Ovary (tissue), 10 donors: ENCODE measurements at places on chromosomes 4 and X. TPM values are rescaled to one million over a fixed set of nuclear protein-coding genes. Genes with fewer than 3 reads are reported as not detected.

The FRMD7 gene
- not detected for total RNA-seq

The PLCXD1 gene
- 13.5 TPM for total RNA-seq

The GIMD1 gene
- not detected for total RNA-seq

The PPP4R3C gene
- total RNA-seq, result not detected

The RBM47 gene
- 18.7 TPM for total RNA-seq

The SPACA5 gene
- not detected for total RNA-seq

The TSPAN7 gene
- 11.6 TPM for total RNA-seq

The XAGE1A gene
- total RNA-seq, result not detected

DNA sequence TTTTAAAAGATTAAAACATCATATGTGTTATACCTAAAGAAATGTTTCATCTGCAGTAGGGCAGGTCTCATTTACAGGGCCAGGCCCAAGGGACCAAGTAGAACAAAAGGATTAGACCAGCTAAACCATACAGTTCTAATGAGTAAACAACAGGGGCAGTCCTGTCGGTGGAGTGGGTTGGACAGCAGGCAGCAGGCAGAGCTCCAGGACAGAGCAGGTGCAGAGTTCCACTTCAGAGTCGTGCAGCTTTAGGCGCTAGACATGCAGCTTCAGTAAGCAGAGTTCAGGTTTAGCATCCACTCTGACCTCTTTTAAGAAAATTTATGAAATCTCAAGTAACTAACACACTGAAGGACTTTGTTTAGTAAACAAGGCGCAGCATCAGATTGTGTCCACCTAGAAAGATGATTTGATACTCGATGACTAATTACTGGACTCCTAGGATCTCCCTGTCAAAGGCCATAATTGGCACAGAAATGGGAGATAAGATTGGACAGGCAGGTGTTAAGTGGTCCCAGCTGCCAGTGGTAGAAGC is 487.7 kb upstream of the INTU start:
- no peak for DNase-seq

- no peak for DNase-seq
Observed at GRCh38 chr4:149158817-149159216, 656.8 kb downstream of the IQCM start.

DNA sequence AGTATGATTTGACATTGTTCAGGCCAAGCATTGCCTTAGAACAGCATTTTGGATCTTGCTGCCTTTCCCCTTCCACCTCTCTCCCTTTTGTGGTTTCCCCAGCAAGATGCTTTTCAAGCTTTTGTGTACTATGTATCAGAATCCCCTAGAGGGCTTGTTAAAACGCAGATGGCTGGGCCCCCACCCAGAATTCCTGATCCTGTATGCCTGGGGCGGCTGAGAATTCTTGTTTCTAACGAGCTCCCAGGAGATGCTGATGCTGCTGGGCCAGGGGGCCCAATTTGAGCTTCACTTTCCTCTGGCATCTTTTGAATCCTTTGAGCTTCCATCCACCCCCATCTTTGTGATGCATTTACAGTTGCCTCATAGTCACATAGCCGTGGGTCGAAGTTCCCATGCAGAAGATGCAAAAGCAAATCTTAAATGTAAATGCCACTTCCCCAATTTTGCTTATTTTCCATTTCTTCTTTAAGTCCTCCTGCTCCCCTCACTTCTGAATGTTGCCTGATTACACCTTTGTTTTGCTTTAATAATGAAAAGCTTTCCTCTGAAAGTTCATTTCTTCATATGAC is 18.5 kb downstream of the HCCS start:
- no peak for DNase-seq

DNA sequence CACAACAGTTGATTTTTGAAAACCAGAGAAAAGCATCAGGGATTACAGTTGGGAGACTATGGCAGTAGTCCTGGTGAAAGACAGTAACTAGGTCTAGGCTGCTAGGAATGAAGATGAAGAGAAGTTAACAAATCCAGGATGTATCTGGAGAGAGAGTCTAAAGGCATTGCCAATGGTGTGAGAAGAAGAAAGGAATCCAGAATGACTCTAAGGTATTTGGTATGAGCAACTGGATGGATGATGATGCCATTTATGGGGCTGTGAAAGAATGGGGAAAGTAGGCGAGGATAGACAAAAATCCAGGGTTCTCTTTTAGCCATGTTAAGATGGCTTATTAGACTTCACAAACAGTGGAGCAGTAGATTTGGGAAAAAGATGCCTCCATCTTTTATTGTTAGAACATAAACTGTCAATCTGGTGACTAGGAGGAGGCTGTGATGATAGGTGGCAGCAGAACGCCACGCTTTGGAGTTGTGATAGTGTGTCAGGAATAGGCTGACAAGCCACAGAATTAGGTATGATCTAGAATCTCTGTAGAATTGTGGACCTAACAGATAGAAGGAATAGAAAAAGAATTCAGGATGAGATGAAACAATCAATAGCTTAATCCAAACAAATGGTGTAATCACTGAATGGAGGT is 27.3 kb upstream of the JADE1 start:
- DNase-seq, result no peak

DNA sequence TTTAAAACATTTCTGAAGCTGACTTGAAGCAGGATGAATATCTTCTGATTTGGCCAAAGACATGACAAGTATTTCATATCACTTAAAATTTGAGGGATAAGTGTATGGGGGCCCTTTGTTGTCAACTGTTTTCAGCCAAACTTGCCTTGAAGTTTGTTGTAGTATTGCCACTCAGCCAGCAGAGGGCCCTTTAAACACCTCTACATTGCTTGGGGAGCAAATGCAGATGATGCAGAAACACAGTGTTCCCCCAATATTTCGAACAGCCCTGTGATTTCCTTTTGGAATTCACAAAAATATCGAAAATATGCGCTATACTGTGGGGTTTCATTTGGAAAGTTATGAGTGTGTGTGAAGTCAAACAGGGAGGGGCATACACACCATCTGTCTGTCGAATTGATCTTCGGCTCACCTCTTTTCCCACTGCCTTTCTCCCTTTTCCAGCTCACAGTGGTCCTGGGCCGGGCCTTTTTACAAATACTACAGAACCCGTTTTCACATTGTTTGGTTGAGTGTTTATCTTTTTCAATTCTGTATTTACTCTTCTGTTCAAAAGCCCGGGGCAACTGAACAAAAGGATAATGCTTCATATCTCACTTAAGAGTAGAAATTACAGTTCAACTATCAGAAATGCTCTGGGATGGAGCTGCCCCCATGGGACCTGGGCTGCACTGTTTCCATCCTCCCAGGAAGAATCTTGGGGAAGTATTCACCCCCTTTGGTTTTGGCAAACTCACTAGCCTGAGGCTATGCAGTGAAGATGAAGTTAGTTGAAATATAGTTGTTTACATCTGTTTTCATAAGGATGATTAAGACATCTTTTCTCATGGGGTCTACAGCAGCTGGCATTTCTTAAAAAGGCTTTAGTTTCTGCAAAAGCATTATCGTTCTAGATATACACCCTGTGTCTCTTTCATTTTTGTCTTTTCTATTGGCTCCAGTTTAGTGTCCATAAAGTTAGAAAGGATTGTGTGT is 137.6 kb downstream of the EGF start:
- peak; percentile 36 for DNase-seq

GRCh38 chr4:140641789-140642439 is 73.2 kb upstream of the UCP1 start:
- DNase-seq, result peak; percentile 72

DNA sequence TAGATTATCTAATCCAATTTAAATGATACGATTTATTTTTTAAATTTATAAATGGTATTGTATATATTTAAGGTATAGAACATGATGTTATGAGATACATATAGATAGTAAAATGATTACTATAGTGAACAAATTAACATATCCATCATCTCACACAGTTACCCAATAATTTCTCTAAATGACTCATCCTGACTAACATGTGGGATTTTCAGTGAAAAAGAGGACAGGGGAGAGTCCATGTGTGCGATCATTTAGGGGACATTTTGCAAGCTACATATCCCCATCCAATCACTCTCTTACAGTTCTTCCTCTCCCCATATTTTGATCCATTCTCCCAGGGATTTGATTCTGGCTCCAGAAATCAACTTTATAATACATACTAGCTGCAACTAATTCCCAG is 88.2 kb downstream of the ABCB7 start:
- DNase-seq, result no peak

DNA sequence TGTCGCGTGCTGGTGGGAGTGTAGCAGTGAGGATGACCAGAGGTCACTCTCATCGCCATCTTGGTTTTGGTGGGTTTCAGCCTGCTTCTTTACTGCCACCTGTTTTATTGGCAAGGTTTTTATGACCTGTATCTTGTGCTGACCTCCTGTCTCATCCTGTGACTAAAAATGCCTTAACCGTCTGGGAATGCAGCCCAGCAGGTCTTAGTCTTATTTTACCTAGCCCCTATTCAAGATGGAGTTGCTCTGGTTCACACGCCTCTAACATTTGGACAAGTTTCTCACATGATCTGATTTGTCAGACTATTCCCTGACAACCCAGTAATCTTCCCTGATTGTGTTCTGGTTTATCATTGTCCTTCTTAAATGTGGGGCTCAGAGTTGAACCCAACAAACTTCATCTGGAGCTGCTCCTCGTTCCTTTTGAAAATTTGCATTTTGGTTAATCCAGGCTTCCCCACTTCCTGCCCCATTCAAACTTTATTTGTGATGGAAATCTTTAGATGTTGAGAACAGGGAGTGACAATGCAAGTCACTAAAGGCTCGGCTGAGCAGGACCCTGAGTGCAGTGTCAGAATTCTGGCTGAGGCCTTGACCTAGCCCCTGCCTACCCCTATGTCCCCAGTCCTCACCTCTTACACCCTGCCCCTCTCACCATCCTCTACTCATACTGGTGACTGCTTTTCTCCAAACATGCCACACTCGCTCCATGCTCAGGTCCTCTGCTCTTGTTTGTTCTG is 226.8 kb downstream of the STIM2 start:
- no peak for DNase-seq

DNA sequence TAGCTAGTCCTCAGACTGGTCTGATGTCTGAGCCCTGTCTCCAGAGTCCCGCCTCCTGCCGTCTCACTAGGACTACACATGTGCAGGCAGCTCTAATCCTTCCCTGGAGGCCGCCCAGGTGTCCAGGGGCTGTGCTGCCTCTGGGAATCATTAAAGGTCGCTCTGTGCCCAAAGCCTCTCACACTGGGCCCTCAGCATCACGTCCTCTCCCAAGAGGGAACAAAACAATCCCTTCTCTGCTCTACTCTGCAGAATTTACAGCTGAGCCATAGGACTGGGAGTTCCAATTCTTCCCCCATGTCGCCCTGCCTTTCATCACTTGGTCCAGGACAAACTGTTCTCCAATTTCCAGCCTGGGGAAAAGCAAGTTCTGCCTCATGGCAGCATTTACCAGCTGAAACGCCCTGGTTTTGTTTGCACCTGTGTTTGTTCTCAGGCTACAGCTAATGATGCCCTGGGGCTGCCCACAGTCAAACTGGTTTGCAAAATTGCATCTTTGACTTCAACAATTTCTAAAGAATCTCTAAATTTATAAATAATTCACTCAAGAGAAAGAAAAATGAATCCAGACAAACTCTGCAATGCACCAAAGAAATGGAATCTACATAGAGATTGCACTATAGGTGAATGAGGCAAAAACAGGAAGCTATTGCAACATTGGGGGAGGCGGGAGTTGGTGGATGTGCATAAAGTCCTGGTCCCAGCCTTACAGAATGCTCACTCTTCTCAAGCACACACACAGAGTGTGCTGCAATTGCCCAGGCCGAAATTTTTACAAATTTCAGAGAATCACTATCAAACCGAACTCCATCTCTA is 7.2 kb upstream of the MRFAP1 start:
- no peak for DNase-seq

GRCh38 chr4:41145571-41146078 is 68.7 kb downstream of the APBB2 start:
- no peak for DNase-seq

DNA sequence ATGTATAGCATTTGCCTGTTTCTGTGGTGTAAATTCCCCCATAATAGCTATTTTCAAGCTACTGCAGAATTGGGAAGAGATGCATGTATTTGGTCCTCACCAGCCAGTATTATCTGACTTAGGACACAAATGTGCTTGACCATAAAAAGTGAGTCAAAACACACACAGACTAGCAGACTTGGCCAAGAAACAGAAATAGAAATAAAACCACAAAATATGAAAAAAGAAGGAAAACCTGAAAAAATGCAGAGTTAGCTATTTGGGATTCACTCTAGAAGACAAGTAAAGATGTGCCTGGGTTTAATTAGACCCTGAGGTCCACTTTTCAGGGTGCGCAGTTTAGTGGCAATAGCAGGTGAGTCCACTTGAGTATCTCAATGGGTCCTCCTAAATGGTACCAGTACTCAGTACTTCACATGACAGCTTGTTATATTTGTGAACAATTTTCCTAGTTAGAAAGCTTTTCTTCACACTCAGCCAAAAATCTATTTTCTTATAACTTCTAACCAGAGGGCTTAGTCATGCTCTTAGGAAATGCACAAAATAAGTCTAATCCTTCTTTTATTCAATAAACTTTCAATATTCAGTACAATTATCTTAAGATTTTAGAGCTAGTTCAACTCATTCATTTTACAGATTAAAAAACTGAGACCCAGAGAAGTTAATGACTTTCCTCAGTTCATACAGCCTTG is 108.7 kb upstream of the JADE1 start:
- no peak for DNase-seq

GRCh38 chrX:109793191-109793590 is 60.1 kb upstream of the ACSL4 start:
- DNase-seq, result no peak

- no peak for DNase-seq
Observed at GRCh38 chr4:499567-499966, 557 bp downstream of the PIGG start.

- DNase-seq, result no peak
Observed at GRCh38 chr4:94889523-94889922, 131.8 kb downstream of the BMPR1B start.

DNA sequence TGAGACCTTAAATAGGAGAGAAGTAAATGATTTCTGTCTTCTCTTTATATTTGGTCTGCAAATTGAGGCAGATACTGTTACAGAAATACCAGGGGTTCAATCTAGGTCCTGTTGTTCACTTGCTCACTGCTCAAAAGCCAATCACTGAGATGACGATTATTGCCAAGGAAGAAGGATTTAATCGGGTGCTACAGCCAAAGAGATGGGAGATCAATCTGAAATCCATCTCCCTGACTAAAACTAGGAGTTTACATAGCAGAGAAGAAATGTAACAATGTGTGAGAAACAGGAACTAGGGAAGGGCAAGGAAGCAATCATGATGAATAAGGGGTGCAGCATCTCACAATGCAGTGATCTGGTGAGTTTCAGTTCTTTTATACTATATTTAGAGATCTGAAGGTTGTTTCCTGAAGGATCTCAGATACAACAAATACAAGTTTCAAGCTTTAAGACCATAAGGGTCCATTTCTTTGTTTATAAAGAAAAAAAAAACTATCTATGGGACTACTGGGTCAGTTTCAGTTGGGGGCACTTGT is 117.9 kb upstream of the FAM9B start:
- DNase-seq, result no peak

DNA sequence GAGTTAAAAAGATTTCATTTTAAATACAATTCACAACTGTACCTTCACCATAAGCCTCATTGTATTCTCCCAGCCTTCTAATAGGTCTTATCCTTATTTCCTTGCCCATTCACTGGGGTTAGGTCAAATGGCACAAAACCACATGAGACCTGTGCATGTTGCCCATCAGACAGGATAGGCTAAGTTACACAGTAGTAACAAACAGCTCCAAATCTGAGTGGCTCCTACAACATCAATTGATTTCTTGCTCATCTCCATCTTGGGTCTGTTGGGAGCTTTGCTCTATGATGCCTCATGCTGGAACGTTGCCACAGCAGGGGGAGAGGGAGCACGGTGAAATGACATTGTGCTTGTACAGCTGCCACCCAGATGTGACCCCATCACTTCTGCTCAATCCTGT is 70.6 kb downstream of the DHX15 start:
- DNase-seq, result no peak

- no peak for DNase-seq
Observed at GRCh38 chrX:10288373-10288975, 131.7 kb downstream of the CLCN4 start.
